ENCODE measurements at places on chromosomes 4 and X. TPM values are rescaled to one million over a fixed set of nuclear protein-coding genes. Genes with fewer than 3 reads are reported as not detected.

DNA sequence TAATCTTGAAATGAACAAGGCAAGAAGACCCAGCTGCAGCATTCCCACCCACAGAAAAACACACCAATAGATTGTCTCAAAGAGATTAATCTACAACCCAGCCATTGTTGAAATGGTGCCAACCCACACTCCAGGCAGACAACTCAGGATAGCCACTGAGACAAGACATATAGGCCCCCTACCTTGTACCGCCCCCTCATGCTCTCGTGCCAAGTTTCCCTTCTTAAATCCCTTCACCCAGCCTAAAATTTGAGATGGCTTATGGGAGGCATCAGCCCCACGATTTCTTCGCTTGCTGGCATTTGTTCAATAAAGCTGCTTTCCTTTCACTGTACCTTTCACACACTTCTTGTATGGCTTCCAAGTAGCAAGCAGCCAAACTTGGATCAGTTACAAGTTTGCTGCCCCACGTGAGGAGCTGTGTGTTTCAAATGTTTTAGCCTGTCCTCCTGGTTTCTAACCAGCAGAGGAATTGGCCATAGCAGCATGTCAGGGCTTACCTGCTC lies 1754.1 kb downstream of the C4orf33 start:
- no peaks in the 10 kb centered on the region for H3K36me3 ChIP-seq
- H3K27ac ChIP-seq, result no peak overlapping the region
- H3K4me1 ChIP-seq, result no peaks in the 10 kb centered on the region
- no peak for DNase-seq
- H3K27me3 ChIP-seq, result no peaks in the 10 kb centered on the region

- no peaks in the 10 kb centered on the region for H3K36me3 ChIP-seq
- H3K27ac ChIP-seq, result no peak overlapping the region
- H3K4me3 ChIP-seq, result no peak overlapping the region
- DNase-seq, result no peak
These were observed 61.3 kb downstream of the LIMCH1 start for GRCh38 chr4:41599192-41599786.

DNA sequence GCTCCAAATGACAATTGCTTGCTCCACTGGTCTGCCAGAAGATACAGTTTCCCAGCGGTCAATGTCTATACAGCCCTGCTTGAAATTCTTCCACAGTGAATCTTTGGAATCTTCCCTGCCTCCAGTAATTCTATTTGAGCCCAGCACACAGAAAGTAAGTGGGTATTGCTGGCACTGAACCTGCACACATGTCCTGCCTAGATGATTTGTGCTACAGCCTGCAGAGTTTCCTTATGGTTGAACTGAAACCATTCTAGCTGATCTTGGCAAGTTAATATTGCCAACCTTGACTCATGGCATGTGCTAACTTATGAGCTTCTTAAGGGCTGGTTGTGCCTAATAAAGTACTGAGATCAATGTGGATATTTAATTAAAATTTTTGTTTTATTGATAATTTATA lies 553.8 kb upstream of the GNPDA2 start:
- no peak for DNase-seq
- H3K4me1 ChIP-seq, result no peaks in the 10 kb centered on the region
- H3K27ac ChIP-seq, result no peak overlapping the region
- H3K4me3 ChIP-seq, result no peak overlapping the region
- no peaks in the 10 kb centered on the region for H3K36me3 ChIP-seq

CXorf49 gene
- polyA plus RNA-seq, result not detected

DNA sequence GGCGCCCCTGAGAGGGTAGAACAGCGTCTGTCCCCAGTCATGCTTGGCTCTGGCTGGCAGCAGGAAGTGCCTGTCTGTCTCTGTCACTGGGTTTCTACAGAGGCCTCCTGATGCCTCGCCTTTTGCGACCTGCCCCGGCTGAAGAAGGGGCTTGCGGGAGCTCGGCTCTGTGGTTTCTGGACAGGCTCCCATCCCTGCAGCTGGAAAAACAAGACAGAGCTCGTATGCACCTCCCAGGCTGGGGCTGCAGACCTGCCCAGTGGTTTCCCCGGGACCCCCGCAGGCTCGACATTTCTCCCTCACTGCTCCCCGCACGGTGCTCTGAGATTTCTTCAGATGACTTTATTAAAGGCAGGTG lies 57.0 kb upstream of the SORCS2 start:
- no peak for DNase-seq
- H3K36me3 ChIP-seq, result no peaks in the 10 kb centered on the region
- H3K27me3 ChIP-seq, result no peaks in the 10 kb centered on the region
- H3K4me3 ChIP-seq, result no peak overlapping the region
- no peaks in the 10 kb centered on the region for H3K4me1 ChIP-seq

BTC gene
- 0.29 TPM for polyA plus RNA-seq

GRCh38 chr4:48410812-48411211 lies 69.5 kb downstream of the SLAIN2 start:
- DNase-seq, result no peak
- peaks cover 11% of the 10 kb centered on the region for H3K36me3 ChIP-seq
- H3K27me3 ChIP-seq, result no peaks in the 10 kb centered on the region
- no peak overlapping the region for H3K27ac ChIP-seq
- no peak overlapping the region for H3K4me3 ChIP-seq
- H3K4me1 ChIP-seq, result no peaks in the 10 kb centered on the region

GRCh38 chr4:164012396-164013027 lies 518.0 kb downstream of the TMA16 start:
- H3K4me1 ChIP-seq, result no peaks in the 10 kb centered on the region
- DNase-seq, result no peak
- H3K4me3 ChIP-seq, result no peak overlapping the region
- no peaks in the 10 kb centered on the region for H3K27me3 ChIP-seq

DNA sequence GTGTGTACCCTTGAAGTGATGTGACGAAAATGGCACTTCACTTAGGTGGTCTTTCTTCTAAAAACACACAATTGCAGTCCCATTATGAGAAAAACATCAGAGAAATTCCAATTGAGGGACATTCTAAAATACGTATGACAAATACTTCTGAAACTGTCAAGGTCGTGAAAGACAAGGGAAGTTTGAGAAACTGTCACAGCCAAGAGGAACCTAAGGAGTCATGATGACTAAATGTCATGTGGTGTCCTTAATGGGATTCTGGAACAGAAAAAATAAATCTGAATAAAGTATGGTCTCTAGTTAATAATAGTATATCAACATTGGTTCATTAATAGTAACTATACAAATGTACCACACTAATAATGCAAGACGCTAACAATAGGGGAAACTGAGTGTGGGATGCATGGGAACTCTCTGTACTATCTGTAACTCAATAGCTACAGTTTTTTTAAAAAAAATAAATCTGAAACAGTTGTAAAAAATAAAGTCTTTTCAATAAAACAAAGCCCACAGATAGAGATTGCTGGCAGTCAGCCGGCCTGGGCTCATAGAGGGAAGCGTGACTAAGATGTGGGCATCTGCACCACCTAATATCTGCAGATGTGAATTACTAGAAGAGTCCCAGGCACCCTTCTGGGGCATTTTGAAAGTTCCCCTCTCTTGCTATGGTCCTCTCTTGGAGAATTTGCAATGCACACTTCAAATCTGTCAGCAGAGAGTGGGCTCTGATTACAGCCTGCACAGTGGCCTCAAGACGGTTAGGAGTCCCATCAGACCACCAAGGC lies 47.6 kb downstream of the MID1IP1 start:
- no peaks in the 10 kb centered on the region for H3K36me3 ChIP-seq
- no peak overlapping the region for H3K27ac ChIP-seq
- no peak overlapping the region for H3K4me3 ChIP-seq
- no peaks in the 10 kb centered on the region for H3K27me3 ChIP-seq
- no peaks in the 10 kb centered on the region for H3K4me1 ChIP-seq
- no peak for DNase-seq

- no peaks in the 10 kb centered on the region for H3K4me1 ChIP-seq
- no peak for DNase-seq
- H3K27me3 ChIP-seq, result peaks cover 2% of the 10 kb centered on the region
- no peaks in the 10 kb centered on the region for H3K36me3 ChIP-seq
- no peak overlapping the region for H3K27ac ChIP-seq
- no peak overlapping the region for H3K4me3 ChIP-seq
These were observed 293.3 kb downstream of the ADGRL3 start for GRCh38 chr4:61493470-61493869.

- no peaks in the 10 kb centered on the region for H3K36me3 ChIP-seq
- no peak overlapping the region for H3K27ac ChIP-seq
- H3K4me1 ChIP-seq, result no peaks in the 10 kb centered on the region
- no peak overlapping the region for H3K4me3 ChIP-seq
- no peak for DNase-seq
- no peaks in the 10 kb centered on the region for H3K27me3 ChIP-seq
These were observed 1.3 kb upstream of the ADH7 start for GRCh38 chr4:99436462-99436861.

DNA sequence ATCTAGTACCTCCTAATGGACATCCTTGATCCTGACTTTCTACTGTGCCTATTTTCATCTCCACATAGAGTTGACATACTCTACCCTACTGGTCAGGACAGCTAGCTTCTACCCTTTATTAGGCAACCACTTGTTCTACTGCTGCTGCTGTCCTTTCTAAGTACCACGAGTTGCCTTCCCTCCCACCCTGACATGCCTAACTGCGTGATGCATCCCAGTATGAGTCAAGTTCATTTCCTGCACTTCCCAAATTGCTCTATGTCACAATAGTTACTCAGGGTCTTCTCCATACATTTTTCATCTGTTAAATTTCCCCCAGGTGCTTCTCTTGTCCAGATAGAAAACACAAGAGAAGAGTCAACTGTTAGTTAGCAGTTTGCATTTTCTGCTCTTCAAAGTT lies 133.4 kb downstream of the TBC1D19 start:
- no peaks in the 10 kb centered on the region for H3K4me1 ChIP-seq
- DNase-seq, result no peak
- H3K36me3 ChIP-seq, result no peaks in the 10 kb centered on the region

TXK gene
- polyA plus RNA-seq, result 1.5 TPM

GRCh38 chr4:131302108-131302507 lies 1847.0 kb upstream of the PCDH10 start:
- H3K4me3 ChIP-seq, result no peak overlapping the region
- no peaks in the 10 kb centered on the region for H3K27me3 ChIP-seq
- H3K27ac ChIP-seq, result no peak overlapping the region
- no peak for DNase-seq

STBD1 gene
- polyA plus RNA-seq, result 42.5 TPM

DNA sequence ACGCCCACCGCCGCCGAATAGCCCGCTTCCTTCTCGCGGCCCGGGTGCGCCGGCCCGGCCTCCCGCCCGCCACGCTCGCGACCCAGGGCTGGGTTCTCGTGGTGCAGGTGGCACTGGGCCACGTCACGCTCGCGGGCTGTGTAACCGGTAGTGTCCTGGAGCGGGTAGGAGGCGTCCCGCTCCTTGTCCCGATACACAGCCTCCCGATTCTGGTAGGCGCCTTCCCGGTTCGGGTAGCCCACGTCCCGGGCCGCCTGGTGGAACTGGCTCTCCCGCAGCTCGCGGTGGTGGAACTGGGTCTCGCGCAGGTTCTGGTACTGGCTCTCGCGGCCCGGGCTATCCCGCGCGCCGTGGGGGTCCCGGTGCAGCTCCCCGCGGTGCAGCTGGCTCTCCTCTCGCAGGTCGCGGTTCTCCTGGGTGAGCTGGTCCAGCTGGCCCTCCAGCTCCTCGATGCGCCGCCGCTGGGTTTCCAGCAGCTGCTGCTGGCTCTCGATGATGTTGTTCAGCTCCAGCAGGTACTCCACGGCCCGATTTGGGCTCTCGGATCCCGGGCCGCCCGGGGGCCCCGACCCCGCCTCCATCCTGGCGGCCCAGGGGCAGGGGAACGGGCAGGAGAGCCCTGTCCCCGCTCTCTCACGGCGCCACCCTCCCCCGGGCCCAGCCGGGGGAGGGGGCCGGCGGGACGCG lies 39.3 kb upstream of the IQSEC2 start:
- H3K27me3 ChIP-seq, result peaks cover 5% of the 10 kb centered on the region
- H3K4me1 ChIP-seq, result peaks cover 3% of the 10 kb centered on the region
- H3K4me3 ChIP-seq, result peak overlapping the region; percentile 68
- H3K36me3 ChIP-seq, result no peaks in the 10 kb centered on the region

DNA sequence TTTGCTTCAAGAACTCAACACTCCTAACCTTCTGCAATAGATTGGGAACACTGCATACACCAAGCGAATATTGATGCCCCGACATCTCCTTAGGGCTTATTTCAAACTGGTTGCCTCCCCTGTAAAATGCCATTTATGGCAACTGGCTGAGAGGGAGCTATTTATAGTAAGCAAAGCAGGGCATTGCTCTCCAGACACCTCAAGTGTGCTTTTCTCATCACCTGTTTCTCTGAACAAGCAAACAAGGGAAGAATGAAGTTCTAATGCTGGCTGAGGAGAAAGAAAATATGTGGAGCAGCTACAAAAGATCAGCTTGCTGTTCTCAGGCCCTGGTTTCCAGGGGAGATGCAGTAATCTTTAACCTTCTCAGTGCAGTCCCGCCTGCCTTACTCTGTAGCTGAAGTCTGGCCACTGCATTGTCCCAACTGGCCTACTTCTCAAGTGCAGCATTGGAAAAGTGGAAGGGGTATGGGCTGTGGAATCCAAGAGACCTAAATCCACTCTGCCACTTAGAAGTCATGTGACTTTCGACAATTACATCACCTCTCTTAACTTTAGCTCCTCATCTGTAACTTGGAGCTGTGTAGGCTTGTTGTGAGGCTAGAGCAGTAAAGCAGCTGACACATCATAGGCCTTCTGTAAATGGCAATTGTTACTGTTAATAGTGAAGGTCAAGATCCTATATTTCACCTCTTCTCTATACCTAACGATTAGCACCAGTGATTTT lies 47.9 kb upstream of the FGF13 start:
- peaks cover 6% of the 10 kb centered on the region for H3K4me1 ChIP-seq
- DNase-seq, result no peak
- no peak overlapping the region for H3K4me3 ChIP-seq
- no peaks in the 10 kb centered on the region for H3K36me3 ChIP-seq

- H3K27ac ChIP-seq, result no peak overlapping the region
- H3K4me3 ChIP-seq, result no peak overlapping the region
- no peak for DNase-seq
- H3K27me3 ChIP-seq, result no peaks in the 10 kb centered on the region
- peaks cover 2% of the 10 kb centered on the region for H3K4me1 ChIP-seq
These were observed 91.7 kb downstream of the PHOX2B start for GRCh38 chr4:41656572-41657520.

GRCh38 chrX:148466292-148466691 lies 34.1 kb upstream of the AFF2 start:
- H3K27me3 ChIP-seq, result no peaks in the 10 kb centered on the region
- H3K4me3 ChIP-seq, result no peak overlapping the region
- no peaks in the 10 kb centered on the region for H3K4me1 ChIP-seq
- no peak for DNase-seq
- H3K36me3 ChIP-seq, result no peaks in the 10 kb centered on the region

Measured in liver (tissue), 10 donors.